Activated T-cell treated with anti-CD3 and anti-CD28 coated beads for 1 hour (primary cell): ENCODE measurements at places on chromosomes 16 and 17.

GRCh38 chr17:42676424-42677011 lies at the start of gene PLEKHH3:
Gene PLEKHH3 (minus strand): TSS chr17:42676994. CDS start chr17:42676563, 431 bp downstream.
- no peak for DNase-seq

DNA sequence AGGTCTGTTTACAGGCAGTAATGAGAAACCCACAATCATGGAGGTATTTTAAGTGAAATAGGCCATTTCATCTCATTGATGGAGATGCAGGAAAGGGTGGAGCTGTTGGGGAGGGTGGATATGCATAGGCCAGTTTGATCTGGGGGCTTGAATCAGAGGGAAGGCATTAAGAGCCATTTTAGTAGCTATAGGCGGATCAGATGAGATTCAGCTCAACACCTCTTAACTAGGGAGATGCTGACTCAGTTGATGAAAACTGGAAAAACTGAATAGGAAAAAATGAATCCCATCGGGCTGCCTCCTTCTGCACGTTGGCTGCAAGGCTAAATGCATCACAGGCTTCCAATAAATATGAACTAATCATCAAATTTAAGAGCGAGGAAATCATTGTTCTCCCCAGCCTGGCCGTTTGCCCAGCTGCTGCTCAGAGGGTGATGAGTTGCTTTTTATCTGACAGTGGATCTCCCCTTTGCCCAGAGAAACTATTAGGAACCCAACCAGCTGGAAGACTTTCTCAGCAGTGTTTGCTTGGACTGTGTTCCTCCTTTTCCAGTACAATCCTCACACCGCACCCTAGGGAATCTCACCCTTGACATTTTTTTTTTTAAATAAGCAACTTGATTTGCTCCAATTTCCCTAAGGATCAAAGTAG lies 149.6 kb downstream of the SOX9 start:
- DNase-seq = no peak

GRCh38 chr16:89373355-89374110 lies 116.8 kb downstream of the ANKRD11 start:
- DNase-seq = no peak

DNA sequence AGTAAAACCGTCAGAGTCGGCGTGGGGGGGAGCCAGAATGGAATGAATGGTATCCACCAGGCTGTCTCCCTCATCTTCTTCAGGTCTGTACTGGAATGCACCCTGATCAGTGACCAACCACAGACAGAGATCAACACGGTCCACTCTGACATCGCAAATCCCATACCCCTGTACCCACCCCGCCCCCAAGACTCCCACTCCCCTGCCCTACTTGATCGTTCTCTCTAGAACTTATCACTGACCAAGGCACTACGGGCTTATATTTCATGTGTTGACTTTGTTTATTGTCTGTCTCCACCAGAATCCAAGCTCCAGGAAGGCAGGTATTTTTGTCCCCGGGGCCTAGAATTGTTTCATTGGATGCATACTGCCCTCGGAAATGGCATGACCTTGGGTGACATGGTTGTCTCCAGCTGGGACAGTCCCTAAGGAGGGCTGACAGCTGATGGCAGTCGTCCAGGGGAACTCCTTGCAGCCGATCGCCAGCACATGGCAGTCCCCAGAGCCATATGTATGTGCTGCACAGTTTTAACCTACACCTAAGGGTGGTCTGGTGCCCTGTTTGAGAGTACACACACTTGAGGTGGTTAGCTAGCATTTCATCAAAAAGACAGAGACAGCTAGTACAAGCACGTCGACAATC lies 526 bp upstream of the MFSD6L start:
- DNase-seq = no peak

DNA sequence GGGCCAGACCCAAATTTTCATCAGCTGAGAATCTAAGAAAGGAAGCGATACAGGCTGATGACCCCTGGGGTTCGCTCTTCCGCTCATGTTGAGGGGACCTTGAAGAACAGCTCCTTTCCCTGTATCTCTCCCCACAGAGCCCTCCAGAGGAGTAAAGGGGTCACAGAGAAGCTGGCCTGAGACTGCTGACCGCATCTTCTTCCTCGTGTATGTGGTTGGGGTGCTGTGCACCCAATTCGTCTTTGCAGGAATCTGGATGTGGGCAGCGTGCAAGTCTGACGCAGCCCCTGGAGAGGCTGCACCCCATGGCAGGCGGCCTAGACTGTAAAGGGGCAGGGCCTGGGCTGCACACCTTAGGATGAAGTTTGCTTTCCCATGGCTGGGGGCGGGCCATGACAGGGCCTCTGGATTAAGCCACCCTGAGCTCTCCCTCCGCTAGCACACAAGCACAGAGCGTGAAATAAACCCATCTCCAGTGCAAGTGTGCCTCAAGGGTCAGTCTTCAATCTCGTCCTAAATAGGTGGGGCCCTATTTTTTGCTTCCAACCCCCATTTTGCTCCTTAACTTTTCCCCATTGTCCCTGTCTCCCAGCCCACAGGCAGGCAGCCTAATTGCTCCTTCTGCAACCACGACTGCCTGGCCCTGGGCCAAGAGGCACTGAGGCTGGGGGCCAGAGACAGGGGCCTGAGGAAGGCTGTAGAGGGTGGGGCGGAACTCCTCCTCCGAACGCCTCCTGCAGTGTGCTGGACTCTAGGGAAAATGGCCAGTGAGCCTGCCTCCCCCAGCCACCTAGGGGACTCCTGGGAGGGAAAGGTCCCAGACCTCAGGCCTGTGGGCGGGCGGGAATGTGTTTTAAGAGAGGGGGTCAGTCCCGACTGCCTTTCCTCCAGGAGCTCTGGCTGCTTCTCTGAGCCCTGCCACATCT lies 3.6 kb downstream of the ZACN start:
- no peak for DNase-seq

DNA sequence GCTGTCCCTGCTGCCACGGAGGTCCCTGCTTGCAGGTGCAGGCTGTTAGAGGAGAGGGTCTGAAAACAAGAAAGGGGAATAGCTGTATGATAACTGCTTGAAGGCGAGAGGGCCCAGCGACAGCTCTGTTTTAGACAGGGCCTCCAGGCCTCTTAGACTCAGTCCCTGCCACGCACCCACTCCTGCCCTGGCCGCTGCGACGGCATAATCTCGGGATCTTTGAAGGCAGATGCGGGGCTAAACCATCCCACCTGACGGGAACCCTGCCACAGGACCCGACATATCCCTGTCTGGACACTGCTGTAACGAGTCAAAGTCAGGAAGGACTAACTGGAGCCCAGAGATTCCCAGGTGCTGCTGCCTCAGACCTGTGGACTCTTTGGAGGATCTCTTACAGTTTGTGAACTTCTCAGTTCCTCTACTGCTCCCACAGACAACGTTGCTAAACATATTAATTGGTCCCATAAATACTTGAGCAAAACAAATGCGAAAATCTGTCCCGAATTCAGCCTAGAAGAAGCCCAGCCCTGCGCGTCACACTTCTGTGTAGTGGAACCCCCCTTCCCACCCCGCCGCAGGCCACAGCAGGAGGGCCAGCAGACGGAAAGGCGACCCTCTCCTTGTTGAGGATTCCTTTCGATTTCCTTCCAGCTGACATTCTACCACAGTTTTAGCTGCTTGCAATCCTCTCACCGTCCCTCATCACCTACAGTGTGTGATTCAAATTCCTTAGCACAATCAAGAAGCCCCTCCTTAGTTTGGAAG lies 998 bp upstream of the TMEM11 start:
- no peak for DNase-seq

GRCh38 chr17:76414334-76415295 lies 30.2 kb downstream of the SPHK1 start:
- no peak for DNase-seq

DNA sequence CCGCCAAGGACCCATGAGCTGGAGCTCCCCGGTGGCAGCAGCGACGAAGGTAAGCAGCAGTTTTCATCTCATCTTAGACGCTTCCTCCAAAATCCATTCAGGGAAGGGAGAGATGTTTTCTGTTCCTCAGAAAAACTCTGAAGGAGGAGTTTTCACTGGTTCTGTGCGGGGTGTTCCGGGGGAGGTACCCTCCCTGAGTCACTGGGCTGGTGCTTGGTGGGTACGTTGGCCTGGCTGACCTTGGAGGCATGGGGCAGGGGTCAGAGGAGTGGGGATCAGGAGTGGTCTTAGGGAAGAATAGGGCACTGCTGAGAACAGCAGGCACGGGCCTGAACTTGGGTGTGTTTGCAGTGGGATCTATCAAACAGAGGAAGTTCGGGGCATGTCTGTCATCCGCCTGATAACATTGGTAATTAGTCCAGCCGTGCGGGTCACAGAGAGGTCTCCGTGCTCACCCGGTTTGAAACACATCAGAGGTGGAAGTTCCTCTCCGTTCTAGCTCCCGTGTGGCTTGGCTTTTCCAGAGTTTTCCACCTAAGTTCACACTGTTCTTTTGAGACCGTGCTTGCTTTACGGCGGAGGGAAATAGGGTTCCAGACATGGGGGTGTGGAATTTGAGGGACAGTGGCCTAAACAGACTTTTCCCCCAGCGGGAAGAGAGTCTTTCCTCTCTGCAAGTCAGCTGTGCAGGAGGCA lies 59.6 kb upstream of the CIBAR2 start:
- DNase-seq = no peak

GRCh38 chr16:22004341-22004740 lies 3.4 kb upstream of the PDZD9 start:
- no peak for DNase-seq

GRCh38 chr16:22971346-22971924 lies 157.5 kb downstream of the HS3ST2 start:
- no peak for DNase-seq

- DNase-seq = no peak
Observed at GRCh38 chr16:84547546-84548061, 43.1 kb upstream of the MEAK7 start.

DNA sequence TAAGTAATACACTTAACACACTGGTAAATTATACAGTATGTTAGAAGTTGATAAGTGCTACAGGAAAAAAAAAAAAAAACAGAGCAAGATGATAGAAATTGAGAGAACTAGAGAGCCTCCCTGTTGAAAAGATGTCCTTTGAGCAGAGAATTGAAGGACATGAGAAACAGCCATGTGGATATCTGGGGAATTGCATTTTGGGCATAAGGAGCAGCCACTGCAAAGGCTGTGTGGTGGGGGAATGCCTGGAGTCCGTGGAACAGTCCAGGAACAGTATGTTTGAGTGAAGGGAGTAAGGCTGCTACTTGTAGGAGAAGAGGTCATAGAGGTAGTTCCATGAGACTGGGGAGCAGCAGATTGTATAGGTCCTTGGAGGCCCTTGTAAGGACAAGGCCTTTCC lies 178.4 kb downstream of the FTO start:
- no peak for DNase-seq

- DNase-seq = no peak
Observed at GRCh38 chr17:40511136-40511535, 9.7 kb upstream of the TNS4 start.

GRCh38 chr17:5823219-5823618 lies 238.9 kb upstream of the NLRP1 start:
- DNase-seq = no peak

- no peak for DNase-seq
Observed at GRCh38 chr17:6786618-6787017, 10.6 kb downstream of the FBXO39 start.

DNA sequence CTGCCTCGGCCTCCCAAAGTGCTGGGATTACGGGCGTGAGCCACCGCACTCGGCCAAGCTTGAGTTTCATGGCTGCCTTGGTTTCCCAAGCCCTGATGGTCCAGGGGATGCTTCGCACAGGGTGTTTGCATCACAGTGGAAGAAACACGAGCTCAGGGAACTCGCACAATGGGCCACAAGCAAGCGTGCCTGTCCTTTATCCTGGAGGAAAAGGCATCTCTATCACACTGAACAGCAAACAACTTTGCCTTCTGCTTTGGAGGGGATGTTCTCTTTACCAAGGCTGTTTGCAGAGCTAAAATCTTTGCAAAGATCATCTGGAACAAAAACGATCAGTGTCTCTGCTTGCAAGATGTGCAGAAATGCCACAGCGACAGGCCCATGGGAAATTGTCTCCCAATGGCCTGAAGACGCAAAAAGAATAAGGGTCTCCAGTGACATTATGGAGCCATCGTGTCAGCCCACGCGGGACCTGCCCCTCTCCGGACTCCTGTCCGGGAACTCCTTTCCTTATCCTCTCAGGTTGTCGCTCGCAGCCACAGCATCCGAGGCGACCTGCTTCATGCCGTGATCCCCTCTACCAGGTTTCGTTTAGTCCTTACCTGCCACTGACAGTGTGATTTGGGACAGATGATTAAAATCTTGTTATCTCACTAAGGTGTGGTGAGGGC lies 44.1 kb upstream of the CBFA2T3 start:
- no peak for DNase-seq

DNA sequence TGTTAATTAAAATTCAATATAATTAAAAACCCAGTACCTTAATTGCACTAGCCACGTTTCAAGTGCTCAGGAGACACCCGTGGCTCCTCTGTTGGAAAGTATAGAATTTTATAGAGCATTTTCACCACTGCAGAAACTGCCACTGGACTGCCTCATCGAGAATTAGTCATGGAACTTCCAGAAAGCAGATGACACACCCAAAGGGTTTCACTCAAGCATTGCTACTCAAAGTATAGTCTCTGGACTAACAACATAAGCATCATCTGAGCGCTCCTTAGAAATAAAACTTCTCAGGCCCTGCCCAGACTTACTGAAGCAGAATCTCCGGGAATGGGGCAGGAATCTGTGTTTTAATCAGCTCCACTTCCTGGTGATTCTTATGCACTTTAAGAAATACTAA lies 63.5 kb upstream of the GPR139 start:
- DNase-seq = no peak

DNA sequence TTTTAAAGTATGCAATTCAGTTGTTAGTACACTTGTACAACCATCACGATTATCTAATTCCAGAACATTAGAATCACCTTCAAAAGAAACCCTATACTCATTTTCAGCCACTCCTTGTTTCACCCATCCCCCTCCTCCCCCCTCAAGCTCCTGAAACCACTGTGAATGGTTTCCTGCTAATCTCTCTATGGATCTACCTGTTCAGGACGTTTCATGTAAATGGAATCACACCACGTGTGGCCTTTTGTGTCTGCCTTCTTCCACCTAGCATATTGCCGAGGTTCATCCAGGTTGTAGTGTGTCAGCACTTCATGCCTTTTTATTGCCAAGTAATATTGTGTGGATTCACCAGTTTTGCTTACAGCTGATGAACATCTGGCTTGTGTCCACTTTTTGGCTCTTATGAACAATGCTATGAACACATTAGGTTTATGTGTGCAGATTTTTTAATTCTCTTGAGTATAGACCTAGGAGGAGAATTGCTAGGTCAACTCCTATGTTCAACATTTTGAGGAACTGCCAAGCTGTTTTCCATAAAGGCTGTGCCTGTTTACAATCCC lies 17.8 kb downstream of the EIF4A3 start:
- no peak for DNase-seq

DNA sequence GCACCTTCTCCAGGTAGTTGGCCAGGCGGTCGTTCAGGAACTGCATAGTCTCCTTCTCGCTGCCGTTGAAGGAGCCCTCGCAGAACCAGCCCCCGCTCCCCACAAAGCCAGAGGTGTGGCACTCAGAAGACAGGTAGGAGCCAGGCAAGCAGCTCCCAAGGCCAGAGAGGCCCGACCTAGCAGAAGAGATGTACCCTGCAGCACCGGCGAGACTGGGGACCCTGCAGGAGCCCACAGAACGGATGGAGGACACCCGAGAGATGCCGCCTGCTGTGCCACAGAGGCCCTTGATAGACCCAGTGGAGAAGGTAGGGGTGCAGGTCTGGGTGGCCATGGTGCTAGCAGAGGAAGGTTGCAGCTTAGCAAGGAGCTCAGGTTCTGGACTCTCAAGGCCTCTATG lies at the start of gene KRT36:
TSS of gene KRT36 (minus strand) at position 380 of the 400 bp plus-strand sequence. CDS start at position 334, 46 bp downstream.
- DNase-seq = no peak

- DNase-seq = no peak
Observed at GRCh38 chr16:85853547-85854545, 45.1 kb upstream of the IRF8 start.

- no peak for DNase-seq
Observed at GRCh38 chr16:49602976-49603310, 229.3 kb downstream of the C16orf78 start.
